ENCODE measurements at places on chromosomes 7 and 10. TPM values are rescaled to one million over a fixed set of nuclear protein-coding genes. Genes with fewer than 3 reads are reported as not detected.

PSD gene
- 5.6 TPM for total RNA-seq

CCL24 gene
- not detected for total RNA-seq

FGL2 gene
- not detected for total RNA-seq

- no peak overlapping the region for H3K4me3 ChIP-seq
- H3K27me3 ChIP-seq, result no peaks in the 10 kb centered on the region
- no peak overlapping the region for H3K27ac ChIP-seq
- H3K36me3 ChIP-seq, result peaks cover 4% of the 10 kb centered on the region
- no peaks in the 10 kb centered on the region for H3K4me1 ChIP-seq
- DNase-seq, result no peak
These were observed 2.2 kb upstream of the ZNF92 start for GRCh38 chr7:65371468-65371867.

DNA sequence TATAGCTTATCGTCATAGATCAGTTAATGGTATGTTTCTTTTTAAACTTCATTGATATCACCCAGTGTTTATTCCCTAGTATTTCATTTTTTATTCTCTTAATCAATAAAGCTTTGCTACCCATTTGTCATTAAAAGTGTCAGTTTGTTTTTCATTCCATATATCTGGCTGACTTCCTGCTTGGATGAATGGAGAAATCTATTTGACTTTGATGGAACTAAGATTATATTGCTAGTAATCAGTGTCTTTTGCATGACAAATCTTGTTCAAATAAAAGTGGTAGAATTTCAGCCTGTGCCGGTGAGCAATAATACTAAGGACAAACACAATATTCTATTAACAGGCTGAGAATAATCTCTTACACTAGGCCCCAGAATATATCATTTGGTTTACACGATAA, 203.3 kb downstream of the SEC23IP start:
- H3K27me3 ChIP-seq, result no peaks in the 10 kb centered on the region
- peaks cover 11% of the 10 kb centered on the region for H3K4me1 ChIP-seq
- no peak overlapping the region for H3K4me3 ChIP-seq
- no peak for DNase-seq
- H3K27ac ChIP-seq, result no peak overlapping the region

DNA sequence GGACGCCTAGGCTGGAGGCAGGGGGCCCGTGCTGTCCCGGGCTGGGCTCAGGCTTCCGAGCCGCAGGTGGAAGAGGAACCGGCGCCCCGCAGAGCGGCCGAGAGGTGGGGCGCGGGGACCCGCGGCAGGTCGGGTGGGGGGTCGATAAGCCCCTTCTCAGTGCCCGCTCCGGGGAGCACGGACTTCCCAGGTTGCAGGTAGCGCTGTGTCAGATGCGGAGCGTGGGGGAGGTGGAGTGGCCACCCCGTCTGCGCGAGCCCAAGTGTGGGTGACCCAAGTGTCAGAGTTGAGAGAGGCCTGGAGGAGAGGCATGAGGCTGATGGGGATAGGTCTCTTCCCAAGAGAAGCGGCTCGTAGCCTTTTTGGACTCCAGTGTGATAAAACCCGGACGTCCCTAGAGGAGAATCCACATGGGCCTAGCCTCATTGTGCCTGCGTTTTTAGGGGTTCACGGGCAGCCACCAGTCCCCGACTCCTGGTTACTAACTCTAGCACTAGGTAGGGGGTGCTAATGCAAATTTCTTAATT, 580 bp downstream of the EEPD1 start:
- no peak for DNase-seq
- H3K36me3 ChIP-seq, result no peaks in the 10 kb centered on the region
- peak overlapping the region; percentile 64 for H3K4me3 ChIP-seq
- H3K27me3 ChIP-seq, result no peaks in the 10 kb centered on the region
- peaks cover 14% of the 10 kb centered on the region for H3K4me1 ChIP-seq
- H3K27ac ChIP-seq, result no peak overlapping the region

- H3K27ac ChIP-seq, result no peak overlapping the region
- no peaks in the 10 kb centered on the region for H3K4me1 ChIP-seq
- DNase-seq, result no peak
- H3K4me3 ChIP-seq, result no peak overlapping the region
- no peaks in the 10 kb centered on the region for H3K36me3 ChIP-seq
These were observed 11.2 kb upstream of the ZNF485 start for GRCh38 chr10:43594944-43595589.

GRCh38 chr10:67050415-67050814, 124.6 kb downstream of the LRRTM3 start:
- H3K27ac ChIP-seq, result no peak overlapping the region
- no peaks in the 10 kb centered on the region for H3K36me3 ChIP-seq
- H3K4me3 ChIP-seq, result no peak overlapping the region
- DNase-seq, result no peak
- no peaks in the 10 kb centered on the region for H3K27me3 ChIP-seq
- H3K4me1 ChIP-seq, result no peaks in the 10 kb centered on the region

- H3K36me3 ChIP-seq, result no peaks in the 10 kb centered on the region
- no peak overlapping the region for H3K27ac ChIP-seq
- DNase-seq, result peak; percentile 86
- no peaks in the 10 kb centered on the region for H3K27me3 ChIP-seq
- H3K4me1 ChIP-seq, result no peaks in the 10 kb centered on the region
- H3K4me3 ChIP-seq, result no peak overlapping the region
These were observed 10.9 kb downstream of the TECPR1 start for GRCh38 chr7:98240961-98241673.

DNA sequence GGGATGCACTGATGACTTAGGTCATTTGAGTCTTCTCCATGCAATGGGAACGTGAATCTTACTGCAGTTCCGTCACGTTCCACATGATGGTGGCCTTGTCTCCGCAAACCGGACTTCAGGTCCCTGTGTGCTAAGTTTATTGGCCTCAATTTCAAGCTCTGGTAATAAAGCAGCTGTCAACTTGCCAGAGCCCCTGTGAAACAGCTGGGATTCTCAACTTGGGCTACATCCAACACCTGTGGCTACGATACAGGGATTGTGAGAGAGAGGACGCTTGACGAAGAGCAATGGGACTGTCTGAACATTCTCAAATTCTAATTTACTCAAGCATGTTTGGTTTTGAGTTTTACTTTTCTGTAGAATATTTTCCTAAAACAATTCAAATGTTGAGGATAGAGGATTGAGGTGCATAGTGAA, 174.2 kb downstream of the PTN start:
- no peaks in the 10 kb centered on the region for H3K4me1 ChIP-seq
- DNase-seq, result peak; percentile 65
- H3K27me3 ChIP-seq, result no peaks in the 10 kb centered on the region
- no peak overlapping the region for H3K27ac ChIP-seq
- no peak overlapping the region for H3K4me3 ChIP-seq
- H3K36me3 ChIP-seq, result no peaks in the 10 kb centered on the region

DNA sequence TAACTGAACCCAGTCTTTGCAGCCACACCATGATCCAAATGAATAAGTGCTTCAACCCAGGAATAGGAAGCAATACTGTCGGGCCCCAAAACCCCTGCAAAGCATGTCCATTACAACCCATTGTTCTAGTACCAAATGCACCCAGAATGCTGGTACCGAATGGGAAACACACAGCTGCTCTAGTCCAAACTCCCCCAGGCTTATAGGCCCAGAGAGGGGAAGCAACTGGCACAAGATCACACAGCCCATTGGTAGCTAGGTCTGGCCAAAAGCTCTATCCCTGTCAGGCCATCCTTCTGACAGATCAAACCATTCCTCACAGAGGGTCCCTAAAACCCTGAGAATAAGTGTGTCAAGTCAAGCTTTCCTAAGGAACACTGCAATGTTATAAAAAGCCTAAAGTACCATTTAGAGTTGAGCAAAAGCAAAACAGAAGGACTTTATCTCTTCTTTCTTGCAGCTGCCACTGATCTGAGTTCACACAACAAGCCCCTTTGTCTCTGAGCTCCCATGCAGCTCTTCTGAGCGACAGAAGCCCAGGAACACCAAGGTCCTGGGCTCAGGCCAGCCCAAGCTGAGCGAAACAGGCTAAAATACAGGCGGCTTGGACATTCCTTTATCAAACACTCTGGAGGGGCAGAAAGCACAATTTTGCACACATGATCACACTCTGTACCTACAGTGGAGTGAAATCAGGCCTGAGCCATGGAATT, 116.7 kb downstream of the SGMS1 start:
- DNase-seq, result no peak
- no peaks in the 10 kb centered on the region for H3K36me3 ChIP-seq
- H3K27me3 ChIP-seq, result no peaks in the 10 kb centered on the region
- no peak overlapping the region for H3K27ac ChIP-seq
- peaks cover 5% of the 10 kb centered on the region for H3K4me1 ChIP-seq
- no peak overlapping the region for H3K4me3 ChIP-seq

- no peak overlapping the region for H3K4me3 ChIP-seq
- no peak overlapping the region for H3K27ac ChIP-seq
- no peaks in the 10 kb centered on the region for H3K27me3 ChIP-seq
- DNase-seq, result no peak
- H3K36me3 ChIP-seq, result no peaks in the 10 kb centered on the region
These were observed 19.3 kb downstream of the CRTAC1 start for GRCh38 chr10:98010939-98011685.

- no peak overlapping the region for H3K27ac ChIP-seq
- no peaks in the 10 kb centered on the region for H3K27me3 ChIP-seq
- no peaks in the 10 kb centered on the region for H3K4me1 ChIP-seq
- no peak overlapping the region for H3K4me3 ChIP-seq
- H3K36me3 ChIP-seq, result no peaks in the 10 kb centered on the region
These were observed 330.4 kb downstream of the KIF20B start for GRCh38 chr10:90031776-90032175.

DNA sequence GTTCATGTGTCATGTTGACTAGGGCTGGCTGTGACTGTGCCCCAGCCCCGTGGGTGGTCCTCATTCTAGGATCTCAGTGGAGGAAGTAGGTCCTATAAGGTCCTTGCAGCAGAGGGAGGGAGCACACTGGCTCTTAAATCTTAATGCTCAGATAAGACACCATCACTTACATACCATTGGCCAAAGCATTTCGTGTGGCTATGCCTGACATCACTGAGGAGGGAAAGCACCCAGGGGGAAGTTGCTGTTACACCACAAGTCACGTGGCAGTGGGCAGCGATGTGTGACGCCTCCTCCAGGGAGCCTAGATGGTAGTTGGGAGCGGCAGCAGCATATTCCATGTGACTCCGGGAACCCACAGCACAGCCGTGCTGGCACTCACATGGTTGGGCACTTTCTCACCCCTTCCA, 224.7 kb upstream of the SH2B2 start:
- H3K27me3 ChIP-seq, result no peaks in the 10 kb centered on the region
- no peak overlapping the region for H3K4me3 ChIP-seq
- peaks cover 9% of the 10 kb centered on the region for H3K4me1 ChIP-seq
- no peak overlapping the region for H3K27ac ChIP-seq

GRCh38 chr7:102472126-102473041, 6.3 kb downstream of the POLR2J start:
- no peaks in the 10 kb centered on the region for H3K27me3 ChIP-seq
- no peak overlapping the region for H3K4me3 ChIP-seq
- DNase-seq, result peak; percentile 41
- no peaks in the 10 kb centered on the region for H3K4me1 ChIP-seq

- H3K4me3 ChIP-seq, result no peak overlapping the region
- DNase-seq, result no peak
- H3K36me3 ChIP-seq, result no peaks in the 10 kb centered on the region
These were observed 411.8 kb downstream of the SDK1 start for GRCh38 chr7:3712841-3713240.

GRCh38 chr7:67453580-67454380, 457.1 kb downstream of the TYW1 start:
- H3K4me1 ChIP-seq, result peaks cover 4% of the 10 kb centered on the region
- no peak overlapping the region for H3K4me3 ChIP-seq
- H3K36me3 ChIP-seq, result no peaks in the 10 kb centered on the region

DNA sequence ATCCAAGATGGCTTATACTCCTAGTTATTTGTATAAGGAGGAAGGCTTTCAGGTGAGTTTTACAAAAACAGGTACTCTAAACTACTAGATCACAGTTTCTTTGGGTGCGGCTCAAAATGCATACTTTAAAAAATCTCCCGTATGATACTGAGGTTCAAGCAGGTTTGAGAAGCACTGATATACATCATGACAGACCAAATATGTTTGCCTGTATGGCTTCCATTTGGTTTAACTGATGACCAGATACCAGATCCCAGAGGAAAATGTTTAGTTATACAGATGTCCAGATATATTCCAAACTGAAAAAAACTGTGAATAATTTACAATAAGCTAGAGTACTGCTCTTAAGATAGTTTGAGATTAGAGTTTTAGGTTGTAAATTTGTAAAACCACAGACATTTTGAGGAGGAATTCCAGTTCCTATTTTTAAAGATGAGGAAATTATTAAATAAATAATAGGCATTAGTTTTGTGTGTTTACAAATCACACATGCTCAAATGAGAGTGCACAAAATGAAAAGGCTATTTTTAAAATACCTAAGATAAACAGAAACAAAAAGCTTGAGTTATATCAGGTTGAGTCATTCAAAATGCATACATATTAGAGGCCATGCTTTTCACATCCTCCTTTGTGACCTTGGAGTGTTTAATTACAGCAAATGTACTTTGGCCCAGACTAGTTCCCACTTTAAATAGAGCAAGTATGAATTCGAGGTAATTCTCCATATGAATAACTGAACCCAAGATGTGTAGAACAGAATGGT, 60.5 kb downstream of the SEMA3C start:
- no peak overlapping the region for H3K4me3 ChIP-seq
- no peaks in the 10 kb centered on the region for H3K4me1 ChIP-seq
- H3K36me3 ChIP-seq, result no peaks in the 10 kb centered on the region
- no peak for DNase-seq
- H3K27me3 ChIP-seq, result no peaks in the 10 kb centered on the region
- H3K27ac ChIP-seq, result no peak overlapping the region

- H3K4me3 ChIP-seq, result no peak overlapping the region
- no peak for DNase-seq
- H3K27ac ChIP-seq, result no peak overlapping the region
- no peaks in the 10 kb centered on the region for H3K36me3 ChIP-seq
These were observed 21.2 kb downstream of the VSTM2A start for GRCh38 chr7:54563329-54563916.

GRCh38 chr7:122137251-122138077, 6.6 kb downstream of the AASS start:
- H3K27ac ChIP-seq, result no peak overlapping the region
- peaks cover 11% of the 10 kb centered on the region for H3K36me3 ChIP-seq
- no peak overlapping the region for H3K4me3 ChIP-seq
- H3K4me1 ChIP-seq, result peaks cover 2% of the 10 kb centered on the region

DNA sequence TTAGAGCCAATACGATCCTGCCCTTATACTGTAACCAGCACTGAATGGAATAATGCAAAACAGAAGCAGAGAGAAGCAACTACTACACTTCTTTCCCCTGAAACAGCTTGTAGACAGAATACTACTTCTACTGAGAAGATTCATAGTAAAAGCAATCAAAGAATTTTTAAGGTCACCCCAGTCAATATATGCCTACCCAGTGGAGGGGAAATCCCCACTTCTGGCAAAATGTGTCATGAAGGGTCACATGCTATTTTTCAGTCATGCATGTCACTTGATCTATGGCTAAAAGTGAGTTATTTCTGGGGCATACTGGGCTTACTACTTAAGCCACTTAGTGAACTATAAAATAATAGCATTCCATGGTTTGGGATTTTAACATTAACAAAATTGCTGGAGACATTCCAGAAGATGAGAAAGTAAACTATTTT, 25.6 kb downstream of the IRF5 start:
- no peak for DNase-seq
- no peaks in the 10 kb centered on the region for H3K27me3 ChIP-seq
- no peak overlapping the region for H3K27ac ChIP-seq
